ENCODE measurements at places on chromosomes 1 and 21. TPM values are rescaled to one million over a fixed set of nuclear protein-coding genes. Genes with fewer than 3 reads are reported as not detected.

DNA sequence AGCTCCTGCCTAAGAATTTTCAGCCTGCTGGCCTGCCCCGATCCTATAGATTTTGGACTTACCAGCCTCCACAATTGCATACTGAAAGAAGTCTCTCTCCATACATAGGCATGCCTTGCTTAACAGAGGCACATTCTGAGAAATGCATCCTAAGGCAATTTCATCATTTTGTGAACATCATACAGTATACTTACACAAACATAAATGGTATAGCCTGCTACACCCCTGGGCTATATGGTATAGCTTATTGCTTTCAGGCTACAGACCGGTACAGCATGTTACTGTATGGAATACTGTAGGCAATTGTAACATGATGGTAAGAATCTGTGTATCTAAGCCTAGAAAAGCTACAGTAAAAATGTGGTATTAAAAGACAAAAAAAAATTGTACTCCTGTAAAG, 174.7 kb downstream of the NRIP1 start:
- no peak for DNase-seq

DNA sequence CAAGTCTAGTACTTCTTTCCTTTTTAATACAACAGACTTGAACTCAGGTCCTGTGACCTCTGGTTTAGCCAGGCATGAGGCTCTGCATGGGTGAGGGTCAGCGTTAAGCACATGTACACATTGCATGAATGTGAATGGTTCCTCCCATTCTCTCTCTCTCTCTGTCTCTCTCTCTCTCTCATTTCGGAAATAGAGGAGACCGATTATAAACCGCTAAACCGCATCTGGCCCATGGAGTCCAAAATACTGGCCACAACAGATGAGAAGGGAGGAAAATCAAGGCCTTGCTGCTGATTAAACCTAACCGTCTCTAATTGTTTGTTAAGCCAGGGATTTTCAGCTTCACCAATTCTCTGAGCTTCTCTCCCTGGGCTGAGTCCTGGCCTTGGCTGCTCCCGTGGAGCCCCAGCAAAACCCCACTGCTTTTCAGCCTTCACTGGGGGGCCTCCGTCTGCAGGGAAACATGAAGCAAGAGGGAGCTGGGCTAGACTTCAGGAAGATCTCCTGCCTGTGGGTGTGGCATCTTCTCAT, 6.6 kb downstream of the RSPO1 start:
- DNase-seq = no peak

- DNase-seq = peak; percentile 21
Observed at GRCh38 chr1:64161357-64161941, 42.0 kb upstream of the UBE2U start.

CNR2 gene
- total RNA-seq = not detected

GRCh38 chr1:181430015-181430885, 53.1 kb upstream of the CACNA1E start:
- no peak for DNase-seq

GRCh38 chr1:227759341-227760300, 24.4 kb downstream of the SNAP47 start:
- no peak for DNase-seq

- no peak for DNase-seq
Observed at GRCh38 chr1:52641307-52641706, 8.3 kb downstream of the SHISAL2A start.

DNA sequence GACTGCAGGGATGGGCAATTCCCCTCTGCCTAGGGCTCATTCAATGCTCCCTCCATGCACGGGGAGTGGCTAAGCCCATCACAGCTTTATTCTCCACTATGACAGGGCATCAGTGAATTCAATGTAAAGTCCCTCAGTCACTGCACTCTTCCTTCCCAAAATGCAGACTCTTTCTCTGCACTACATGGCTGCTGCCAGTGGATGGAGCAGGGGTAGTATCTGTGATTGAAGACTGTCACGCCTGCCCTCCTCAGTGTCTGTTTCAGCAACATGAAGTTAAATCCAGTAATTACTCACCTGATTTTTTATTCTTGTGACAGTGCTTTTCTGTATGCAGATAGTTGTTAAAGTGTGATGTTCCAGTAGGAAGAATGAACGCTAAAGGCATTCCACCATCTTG, 1323.2 kb downstream of the AMY1C start:
- DNase-seq = no peak

DNA sequence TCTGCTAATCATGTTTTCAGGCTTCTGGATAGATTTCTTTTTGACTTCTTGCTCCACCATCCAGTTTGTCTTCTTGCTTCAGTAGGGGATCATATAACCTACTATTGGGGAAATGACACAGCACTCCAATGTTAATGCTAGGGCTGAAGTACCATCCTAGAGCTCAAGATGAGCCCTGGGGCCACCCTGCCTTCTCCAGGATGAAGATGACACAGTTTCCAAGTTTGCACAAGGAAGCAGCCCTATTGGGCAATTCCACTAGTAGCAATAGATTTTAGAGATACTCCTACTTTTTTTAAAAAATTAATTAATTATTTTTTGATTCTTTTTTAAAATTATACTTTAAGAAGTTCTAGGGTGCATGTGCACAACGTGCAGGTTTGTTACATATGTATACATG, 11.3 kb upstream of the KLF18 start:
- peak; percentile 10 for DNase-seq

DNALI1 gene
- 0.23 TPM for total RNA-seq

- DNase-seq = peak; percentile 35
Observed at GRCh38 chr1:64471218-64472039, 1.5 kb downstream of the CACHD1 start.

RRP15 gene
- total RNA-seq = 2.6 TPM

SPAG17 gene
- total RNA-seq = not detected

- DNase-seq = no peak
Observed at GRCh38 chr1:87612956-87613355, 284.3 kb downstream of the LMO4 start.

LCE3E gene
- total RNA-seq = 24.5 TPM

SUSD4 gene
- 6.8 TPM for total RNA-seq

- no peak for DNase-seq
Observed at GRCh38 chr1:223068900-223069665, 74.0 kb downstream of the TLR5 start.

GRCh38 chr1:29900712-29901111, 664.4 kb downstream of the PTPRU start:
- no peak for DNase-seq

- no peak for DNase-seq
Observed at GRCh38 chr1:42943166-42943565, 15.5 kb downstream of the SLC2A1 start.

- no peak for DNase-seq
Observed at GRCh38 chr1:13956393-13956792, 256.4 kb downstream of the PRDM2 start.

FAM131C gene
- 1.6 TPM for total RNA-seq

- no peak for DNase-seq
Observed at GRCh38 chr1:157081707-157082106, 17.9 kb downstream of the ETV3L start.

MSH4 gene
- total RNA-seq = not detected

DNA sequence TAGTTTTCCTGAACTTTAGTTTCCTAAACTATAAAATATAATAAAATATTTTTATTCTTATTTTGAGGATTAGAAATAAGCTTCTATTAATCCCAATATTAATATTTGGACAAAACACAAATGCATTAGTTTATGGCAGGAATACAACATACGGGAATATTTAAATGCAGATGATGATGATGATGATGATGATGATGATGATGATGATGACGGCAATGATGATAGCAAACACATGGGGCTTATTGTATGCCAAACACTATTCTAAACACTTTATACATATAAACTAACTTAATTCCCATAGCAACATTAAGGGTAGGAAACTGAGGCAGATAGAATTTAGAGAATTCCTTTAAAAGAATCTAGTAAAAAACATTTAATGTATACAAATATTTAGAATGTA, 541.5 kb upstream of the BEND5 start:
- no peak for DNase-seq

ORC1 gene
- 0.29 TPM for total RNA-seq

DNA sequence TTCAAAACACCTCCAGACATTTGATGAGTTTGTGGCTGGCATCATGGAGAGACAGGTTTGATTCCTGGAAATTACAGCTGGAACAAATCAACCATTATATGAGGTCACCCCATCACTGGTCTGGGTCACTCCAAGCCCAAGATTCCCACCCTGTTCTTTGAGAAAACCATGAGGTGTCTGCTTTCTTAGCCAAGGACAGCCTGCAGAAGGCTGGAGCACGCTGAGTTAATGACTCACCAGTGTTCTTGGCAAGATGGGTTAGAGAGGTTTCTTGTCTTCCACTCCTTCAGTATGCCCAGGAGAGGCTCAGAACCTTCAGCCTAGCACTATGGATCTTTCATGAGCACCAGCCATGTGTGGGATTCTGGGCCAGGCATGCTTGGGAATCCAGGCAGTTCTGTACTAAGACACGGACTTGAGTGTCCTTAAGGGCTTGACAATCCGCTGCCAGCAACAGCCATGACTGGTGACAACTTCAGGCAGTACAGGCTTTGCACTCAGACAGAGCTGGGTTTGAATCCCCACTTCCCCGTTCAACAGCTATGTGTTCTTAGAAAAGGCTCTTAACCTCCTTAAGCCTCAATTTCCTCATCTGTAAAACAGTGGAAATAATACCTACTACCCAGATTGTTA, 43.9 kb downstream of the GRHL3 start:
- no peak for DNase-seq

ERICH3 gene
- not detected for total RNA-seq

- DNase-seq = no peak
Observed at GRCh38 chr1:9684801-9685200, 33.3 kb downstream of the PIK3CD start.

DNA sequence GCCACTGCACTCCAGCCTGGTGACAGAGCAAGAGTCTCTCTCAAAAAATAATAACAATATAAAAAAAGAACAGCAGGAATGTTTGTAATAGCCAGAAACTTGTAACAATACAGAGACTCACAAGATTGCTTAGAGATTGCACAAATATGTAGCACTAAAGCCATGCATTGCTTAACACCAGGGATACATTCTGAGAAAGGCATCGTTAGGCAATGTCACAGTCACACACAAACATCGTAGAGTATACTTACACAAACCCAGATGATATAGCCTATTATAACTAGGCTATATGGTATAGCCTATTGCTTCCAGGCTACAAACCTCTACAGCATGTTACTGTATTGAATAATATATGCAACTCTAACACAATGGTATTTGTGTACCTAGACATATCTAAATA, 45.3 kb downstream of the GPATCH2 start:
- no peak for DNase-seq

DNA sequence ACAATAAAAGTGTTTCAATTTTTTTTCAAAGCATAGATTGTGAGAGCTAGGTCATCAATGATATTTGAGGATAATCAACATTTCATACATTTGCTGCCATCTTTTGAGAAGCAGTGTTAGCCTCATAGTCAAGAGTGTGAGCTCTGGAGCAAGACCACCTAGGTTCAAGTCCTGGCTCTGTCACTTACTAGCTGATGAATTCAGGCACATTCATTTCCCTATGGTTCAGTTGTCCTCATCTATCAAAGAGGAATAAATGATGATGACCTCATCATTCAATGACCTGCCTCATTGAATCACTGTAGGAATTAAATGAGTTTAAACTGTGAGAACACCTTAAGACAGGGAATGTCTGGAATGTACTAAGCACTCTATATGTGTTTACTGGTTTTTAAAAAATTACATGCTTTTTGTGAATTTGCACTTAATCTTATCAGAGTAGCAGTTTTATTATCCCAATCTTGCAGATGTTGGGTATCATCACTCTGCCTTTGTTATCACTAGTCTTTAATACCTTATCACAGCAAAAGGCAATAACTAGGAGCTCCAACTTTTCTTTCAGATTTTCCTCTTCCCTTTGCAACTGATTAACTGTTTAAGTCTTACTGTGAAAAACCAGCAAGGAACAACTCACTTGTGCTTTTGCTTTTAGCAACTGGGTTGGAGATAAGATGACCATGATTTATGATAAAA, 47.4 kb downstream of the SLC30A10 start:
- no peak for DNase-seq

GRCh38 chr1:230349020-230349393, 77.1 kb downstream of the PGBD5 start:
- no peak for DNase-seq

- DNase-seq = no peak
Observed at GRCh38 chr1:28867850-28868249, 46.5 kb upstream of the EPB41 start.

OR6K6 gene
- total RNA-seq = not detected

SWT1 gene
- 3.9 TPM for total RNA-seq

ANKRD65 gene
- 7.7 TPM for total RNA-seq

- peak; percentile 59 for DNase-seq
Observed at GRCh38 chr1:153386500-153386901, 4.4 kb downstream of the S100A8 start.

DNA sequence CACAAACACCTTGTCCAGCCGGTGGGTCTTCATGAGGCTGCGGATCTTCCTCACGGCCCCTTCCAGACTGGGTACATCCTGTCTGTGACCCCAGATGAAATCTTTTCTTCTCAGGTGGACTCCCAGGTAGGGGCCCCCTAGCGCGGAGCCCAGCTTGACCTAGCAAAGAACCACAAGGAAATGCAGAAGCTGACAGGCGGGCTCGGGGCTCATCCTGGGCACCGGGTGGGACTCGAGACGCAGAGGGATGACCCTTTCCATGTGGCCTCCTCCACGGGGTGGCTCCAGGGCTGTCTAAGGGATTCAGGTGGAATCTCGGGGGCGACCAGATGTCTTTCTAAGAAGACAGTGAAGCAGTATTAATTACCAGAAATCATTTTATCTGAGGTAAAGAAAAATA, 17.8 kb downstream of the POFUT2 start:
- DNase-seq = no peak

RCSD1 gene
- 5.1 TPM for total RNA-seq

- DNase-seq = no peak
Observed at GRCh38 chr1:24874056-24874455, 56.0 kb downstream of the RUNX3 start.

BMP8B gene
- total RNA-seq = 1.6 TPM

SLC50A1 gene
- total RNA-seq = 59.4 TPM

GRCh38 chr1:47624531-47624930, 186.7 kb downstream of the FOXD2 start:
- DNase-seq = no peak

GLMP gene
- total RNA-seq = 33.0 TPM

- no peak for DNase-seq
Observed at GRCh38 chr1:119226321-119226720, 85.9 kb upstream of the WARS2 start.

DNA sequence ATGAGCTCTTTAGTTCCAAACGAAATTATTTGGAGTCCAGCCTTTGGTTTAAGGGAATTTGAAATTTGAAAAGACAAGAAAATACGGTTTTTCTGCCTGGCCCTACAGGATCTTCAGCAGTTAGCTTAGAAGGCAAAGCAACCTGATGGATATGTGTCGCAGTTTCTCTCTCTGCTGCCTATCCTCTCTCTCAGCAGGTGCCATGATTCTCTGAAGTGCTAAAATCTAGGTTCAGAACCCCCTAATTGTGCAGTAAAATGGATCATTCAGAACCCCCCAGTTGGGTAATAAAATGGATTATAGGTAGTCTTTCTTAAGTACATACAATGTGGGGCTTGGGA, 446 bp upstream of the DEPDC1 start:
- DNase-seq = no peak

GRCh38 chr1:70411360-70411844, 334 bp downstream of the CTH start:
- DNase-seq = peak; percentile 25

KRTAP11-1 gene
- total RNA-seq = 3.2 TPM

TUT4 gene
- total RNA-seq = 48.3 TPM

TGFB2 gene
- 2.8 TPM for total RNA-seq

Measured in lower leg skin (tissue), 4 donors.